ENCODE measurements at places on chromosomes 1 and 21.

DNA sequence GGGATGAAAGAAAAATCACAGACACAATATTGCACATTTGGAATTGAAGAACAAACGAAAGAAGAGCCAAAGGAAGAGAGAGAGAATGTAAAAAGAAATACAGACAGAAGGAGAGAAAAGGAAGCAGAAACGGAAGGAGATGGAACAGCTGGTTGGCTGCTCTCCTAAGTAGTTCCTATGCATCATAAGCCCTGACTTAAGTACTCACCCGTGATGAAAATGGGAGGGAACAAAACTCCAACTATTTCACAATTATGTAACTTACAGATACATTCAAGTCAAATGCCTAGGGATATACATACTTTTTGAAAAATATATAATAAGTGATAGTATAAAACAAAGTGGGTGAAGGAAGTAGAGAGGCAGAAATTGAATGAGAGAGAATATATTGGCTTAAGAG is 88.5 kb downstream of the TTLL7 start:
- no peak for DNase-seq

DNA sequence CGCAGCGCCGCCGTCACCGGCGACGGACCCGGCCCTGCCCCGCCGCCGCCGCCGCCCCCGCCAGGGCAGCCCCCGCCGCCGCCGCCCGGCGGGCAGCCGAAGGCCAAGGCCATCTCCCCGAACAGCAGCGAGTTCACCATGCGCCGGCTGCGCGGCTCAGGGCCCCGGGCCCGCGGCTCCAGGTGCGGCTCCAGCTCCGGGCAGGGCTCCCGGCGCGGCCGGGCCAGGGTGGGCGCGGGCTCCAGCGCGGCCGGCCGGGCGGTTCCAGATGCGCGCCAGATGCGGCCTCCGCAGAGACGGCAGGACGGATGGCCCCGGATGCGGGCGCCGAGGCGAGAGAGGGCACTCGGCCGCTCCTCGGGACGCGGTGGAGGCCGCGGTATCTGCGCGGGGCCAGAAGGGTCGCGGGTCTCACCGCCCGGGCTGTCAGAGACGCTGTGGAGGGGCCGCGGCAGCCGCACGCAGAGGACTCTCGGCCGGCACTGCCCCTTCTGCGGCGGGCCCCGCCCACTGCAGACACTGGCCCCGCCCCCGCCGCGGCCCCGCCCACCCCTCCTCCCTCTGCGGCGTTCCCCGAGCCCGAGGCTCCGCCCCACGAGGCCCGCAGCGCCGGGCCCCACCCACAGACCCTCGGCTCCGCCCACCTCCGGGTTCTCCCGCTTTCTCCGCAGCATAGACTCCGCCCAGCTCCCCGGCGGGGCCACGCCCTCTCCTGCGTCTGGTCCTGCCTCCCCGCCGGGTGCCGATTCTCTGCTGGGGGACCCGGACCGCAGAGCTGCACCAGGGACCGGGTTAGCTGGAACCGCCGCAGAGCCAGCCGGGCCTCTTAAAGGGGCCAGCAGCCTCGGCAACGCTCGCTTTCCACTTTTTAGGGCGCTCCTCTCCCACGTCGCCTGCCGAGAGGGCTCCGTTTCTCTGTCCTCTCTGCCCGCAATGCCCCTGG is at the start of gene IFFO2:
TSS of gene IFFO2 (minus strand) at position 484 of the 943 bp plus-strand sequence. CDS start at position 140, 344 bp downstream.
- peak; percentile 95 for DNase-seq

GRCh38 chr1:175757381-175758015 is 14.1 kb upstream of the TNR start:
- DNase-seq = no peak

DNA sequence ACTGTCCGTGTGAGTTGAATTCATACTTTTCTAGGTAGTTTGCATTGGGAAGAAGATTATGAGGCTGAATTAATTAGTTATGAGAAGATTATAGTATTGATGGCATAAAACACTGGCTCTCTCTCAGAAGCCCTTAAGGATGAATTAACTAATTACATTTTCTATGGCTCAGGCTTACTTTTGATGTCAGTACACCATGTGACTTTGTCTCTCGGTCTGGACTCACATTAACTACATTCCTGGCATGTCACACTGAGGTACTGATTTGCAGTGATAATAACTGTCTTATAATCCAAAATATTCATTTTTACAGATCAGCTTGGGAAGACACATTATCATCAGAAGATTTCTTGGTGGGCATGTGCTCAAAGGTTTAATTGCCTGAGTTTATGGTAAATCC is 362.2 kb downstream of the ZP4 start:
- DNase-seq = no peak

- DNase-seq = no peak
These were observed 199.7 kb upstream of the TMPRSS15 start for GRCh38 chr21:18603261-18603660.

Measured in stimulated activated CD8-positive, alpha-beta memory T cell treated with anti-CD3 and anti-CD28 coated beads, Interleukin-15, amount 100 ng/mL, for 4 hours (primary cell).